ENCODE measurements at places on chromosomes 13 and 19.
A peak's percentile ranks its signal among the peaks of the same experiment; 100 is the strongest.

- H3K4me3 ChIP-seq: no peak overlapping the region
- H3K4me1 ChIP-seq: peaks cover 9% of the 10 kb centered on the region
- no peak overlapping the region for H3K27ac ChIP-seq
- H3K27me3 ChIP-seq: peaks cover 15% of the 10 kb centered on the region
Observed at GRCh38 chr13:112102243-112102642, 35.3 kb downstream of the SOX1 start.

- peak overlapping the region; percentile 11 for H3K27ac ChIP-seq
- H3K4me1 ChIP-seq: peaks cover 39% of the 10 kb centered on the region
Observed at GRCh38 chr19:48714759-48715675, 4.5 kb downstream of the MAMSTR start.

DNA sequence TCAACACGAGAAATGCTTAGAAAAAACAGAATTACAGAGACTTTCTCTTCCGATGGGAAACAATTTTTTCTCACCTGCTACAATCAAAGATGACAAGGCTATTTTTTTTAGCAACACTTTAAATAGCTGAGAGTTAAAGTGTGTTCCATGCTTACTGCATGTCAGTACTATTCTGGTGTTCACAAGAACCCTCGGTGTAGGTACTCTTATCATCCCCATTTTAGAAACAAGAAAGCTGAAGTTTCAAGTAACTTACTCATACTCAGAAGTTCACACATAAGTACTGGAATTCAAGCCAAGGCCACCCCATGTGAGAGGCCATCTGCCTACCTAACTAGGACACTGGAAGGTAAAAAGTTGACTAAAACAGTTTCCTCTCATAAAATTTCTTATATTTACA is 9.0 kb upstream of the TNFRSF19 start:
- no peaks in the 10 kb centered on the region for H3K27me3 ChIP-seq
- no peak overlapping the region for H3K27ac ChIP-seq
- no peak overlapping the region for H3K4me3 ChIP-seq
- H3K4me1 ChIP-seq: no peaks in the 10 kb centered on the region
- no peak for DNase-seq

- no peak for DNase-seq
- no peak overlapping the region for H3K4me3 ChIP-seq
- no peaks in the 10 kb centered on the region for H3K36me3 ChIP-seq
- no peak overlapping the region for H3K27ac ChIP-seq
- no peaks in the 10 kb centered on the region for H3K4me1 ChIP-seq
Observed at GRCh38 chr13:41590122-41590521, 132.8 kb downstream of the RGCC start.

GRCh38 chr13:30331331-30331771 is 24.0 kb upstream of the KATNAL1 start:
- DNase-seq: no peak
- no peaks in the 10 kb centered on the region for H3K27me3 ChIP-seq
- H3K4me3 ChIP-seq: no peak overlapping the region
- H3K4me1 ChIP-seq: no peaks in the 10 kb centered on the region
- no peaks in the 10 kb centered on the region for H3K36me3 ChIP-seq

DNA sequence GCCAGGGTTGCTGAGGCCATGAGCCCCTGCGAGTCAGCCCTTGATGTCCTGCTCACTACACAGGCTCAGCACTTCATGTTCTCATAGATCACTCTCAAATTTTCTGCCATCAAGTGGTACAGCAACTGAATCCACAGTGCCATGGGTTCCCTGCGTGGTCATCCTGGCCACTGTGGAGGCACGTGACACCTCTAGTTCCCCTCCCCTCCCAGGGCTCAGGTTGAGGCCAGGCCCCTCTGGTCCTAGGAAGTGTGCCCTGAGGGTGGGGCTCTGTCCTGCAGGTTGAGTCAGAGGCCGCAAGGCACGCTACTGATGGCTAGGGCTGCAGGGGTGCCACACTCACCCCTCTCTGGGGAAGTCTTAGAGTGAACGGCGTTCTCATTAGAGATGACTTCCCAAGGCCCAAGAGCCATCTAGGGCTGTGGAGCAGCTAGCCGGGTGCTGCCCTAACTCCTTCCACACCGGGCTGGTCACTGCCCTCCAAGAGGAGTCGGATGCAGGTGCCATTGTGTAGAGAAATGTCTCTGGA is 39.8 kb upstream of the TPM4 start:
- H3K4me1 ChIP-seq: peaks cover 3% of the 10 kb centered on the region
- H3K27ac ChIP-seq: no peak overlapping the region
- H3K36me3 ChIP-seq: no peaks in the 10 kb centered on the region
- no peak overlapping the region for H3K4me3 ChIP-seq

DNA sequence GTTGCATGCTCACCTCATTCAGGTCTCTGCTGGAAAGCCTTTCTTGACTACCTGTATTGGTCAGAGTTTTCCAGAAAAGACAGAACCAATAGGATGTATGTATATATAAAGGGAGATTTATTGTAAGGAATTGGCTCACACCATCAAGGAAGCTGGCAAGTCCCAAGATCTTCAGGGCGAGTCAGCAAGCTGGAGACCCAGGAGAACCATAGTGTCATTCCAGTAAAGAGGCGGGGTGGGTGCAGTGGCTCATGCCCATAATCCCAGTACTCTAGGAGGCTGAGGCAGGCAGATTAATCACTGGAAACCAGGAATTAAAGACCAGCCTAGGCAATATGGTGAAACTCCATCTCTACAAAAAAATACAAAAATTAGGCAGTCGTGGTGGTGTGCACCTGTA is 30.4 kb upstream of the FARP1 start:
- no peaks in the 10 kb centered on the region for H3K36me3 ChIP-seq
- H3K27ac ChIP-seq: no peak overlapping the region
- no peaks in the 10 kb centered on the region for H3K27me3 ChIP-seq
- peaks cover 11% of the 10 kb centered on the region for H3K4me1 ChIP-seq
- DNase-seq: no peak
- no peak overlapping the region for H3K4me3 ChIP-seq
